ENCODE measurements at places on chromosomes 6 and 20.

GRCh38 chr6:147546501-147547368, 38.2 kb downstream of the SAMD5 start:
- no peak for DNase-seq

- no peak for DNase-seq
These were observed 49.8 kb upstream of the VGLL2 start for GRCh38 chr6:117215353-117216090.

- no peak for DNase-seq
These were observed 153.3 kb upstream of the SYNCRIP start for GRCh38 chr6:85795945-85796344.

GRCh38 chr20:62063981-62064769, 1.5 kb downstream of the TAF4 start:
- no peak for DNase-seq

- DNase-seq = no peak
These were observed 45.9 kb downstream of the EPHA7 start for GRCh38 chr6:93373445-93373844.

- DNase-seq = no peak
These were observed 286.7 kb upstream of the CDYL start for GRCh38 chr6:4489538-4489937.

- DNase-seq = no peak
These were observed 75.8 kb downstream of the SNAP91 start for GRCh38 chr6:83633149-83633548.

- DNase-seq = no peak
These were observed 112.5 kb downstream of the FAM217A start for GRCh38 chr6:3966426-3966825.

DNA sequence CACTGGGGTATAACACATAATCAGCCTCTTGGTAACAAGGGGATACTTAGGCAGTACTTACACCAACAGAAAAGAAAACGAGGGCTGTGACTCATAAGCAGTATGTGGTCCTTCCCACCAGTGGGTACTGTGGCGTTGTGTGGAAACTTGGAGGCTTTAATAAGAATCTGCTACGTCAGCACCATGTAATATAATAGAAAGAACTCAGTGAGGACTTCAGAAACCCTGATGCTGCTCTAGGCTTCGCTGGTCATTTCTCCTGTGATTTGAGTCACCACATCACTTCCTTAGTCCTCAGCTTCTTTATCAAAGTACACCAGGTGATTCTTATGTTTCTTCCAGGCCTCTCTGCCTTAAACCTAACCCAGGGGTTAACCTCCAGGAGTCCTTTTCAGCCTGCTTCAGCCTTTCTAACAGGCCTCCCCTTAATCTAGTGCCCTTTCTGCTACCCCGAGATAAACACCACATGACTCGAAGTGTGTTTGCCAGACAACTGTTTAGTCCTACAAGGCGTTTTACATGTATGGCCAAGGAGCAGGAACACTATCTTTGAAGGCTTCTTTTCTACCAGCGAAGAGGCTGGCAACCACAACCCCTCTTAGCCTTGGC, 68.5 kb downstream of the FYN start:
- DNase-seq = no peak

- no peak for DNase-seq
These were observed 198.1 kb downstream of the MYLK4 start for GRCh38 chr6:2552526-2553154.

- no peak for DNase-seq
These were observed 15.5 kb upstream of the MROH8 start for GRCh38 chr20:37194621-37195417.

Data from cardiac septum (tissue), 1 donor.